RWPE1 (cell line): ENCODE measurements at places on chromosomes 16 and 17.

GRCh38 chr16:62068747-62069146, 32.5 kb upstream of the CDH8 start:
- DNase-seq: peak; percentile 5

GRCh38 chr17:77741109-77741508, 217.4 kb upstream of the TNRC6C start:
- no peak for DNase-seq

DNA sequence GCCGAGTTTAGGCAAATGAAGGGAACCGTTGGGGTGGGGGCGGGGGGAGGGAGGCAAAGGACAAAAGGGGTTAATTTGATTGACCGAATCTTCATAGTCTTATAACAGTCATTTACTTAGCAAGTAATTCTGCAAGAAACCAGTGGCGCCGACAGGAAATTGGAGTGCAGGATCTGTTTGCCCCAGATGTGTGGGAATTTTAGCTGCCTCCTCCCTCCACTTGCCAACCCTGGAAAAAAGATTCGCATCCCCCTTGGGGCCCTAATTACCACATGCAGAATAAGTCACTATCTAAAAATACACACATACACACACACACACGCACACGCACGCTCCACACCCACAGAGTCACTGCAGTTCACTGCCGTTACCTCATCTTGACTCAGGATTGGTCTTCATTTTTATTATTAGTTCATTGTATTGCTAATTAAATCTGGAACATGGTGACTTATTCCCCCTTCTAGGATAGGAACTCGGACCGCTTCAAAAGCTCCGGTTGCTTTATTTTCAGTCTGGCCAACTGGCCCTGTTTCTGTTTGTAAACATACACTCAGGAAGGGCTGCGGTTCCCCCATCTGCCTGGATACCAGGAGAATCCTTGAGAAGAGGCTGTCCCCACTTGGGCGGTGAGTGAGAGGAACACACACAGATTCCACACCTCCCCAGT, 241.6 kb upstream of the SALL1 start:
- no peak for DNase-seq

DNA sequence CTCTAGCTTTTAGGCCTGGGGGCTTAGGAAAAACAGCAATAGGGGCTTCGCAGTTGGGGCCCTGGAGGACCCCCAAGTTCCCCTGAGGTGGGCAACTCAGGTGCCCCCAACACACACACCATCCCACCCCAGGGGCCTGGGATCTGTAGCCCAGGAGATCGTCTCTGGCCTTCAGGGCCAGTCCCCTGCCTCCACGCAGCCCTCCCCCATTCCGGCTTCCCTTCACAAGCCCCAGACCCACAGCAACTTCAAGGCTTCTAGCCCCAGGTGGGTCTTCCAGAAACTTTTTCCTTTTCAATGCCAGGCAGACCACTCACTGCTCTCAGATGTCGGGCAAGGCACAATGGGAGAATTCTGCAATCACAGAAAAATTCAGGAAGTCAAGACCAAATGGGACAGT, 79.4 kb downstream of the C16orf78 start:
- no peak for DNase-seq

DNA sequence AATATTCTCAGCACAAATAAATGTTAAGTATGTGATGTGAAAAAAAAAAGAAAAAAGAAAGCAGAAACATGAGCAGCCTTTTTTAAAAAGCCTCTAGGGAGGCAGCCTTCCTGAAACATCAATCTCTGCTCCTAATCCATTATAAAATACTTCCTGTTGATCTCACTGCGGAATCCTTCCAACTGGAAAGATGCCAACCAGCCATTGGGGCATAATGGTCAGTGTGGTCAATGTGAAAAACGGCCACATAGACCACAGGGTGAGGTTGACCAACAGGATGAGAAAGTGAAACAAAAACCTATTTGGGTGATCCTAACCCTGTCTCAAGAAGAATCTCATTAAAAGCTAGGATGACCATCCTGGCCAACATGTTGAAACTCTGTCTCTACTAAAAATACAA, 26.1 kb upstream of the ABCA8 start:
- DNase-seq: peak; percentile 5

DNA sequence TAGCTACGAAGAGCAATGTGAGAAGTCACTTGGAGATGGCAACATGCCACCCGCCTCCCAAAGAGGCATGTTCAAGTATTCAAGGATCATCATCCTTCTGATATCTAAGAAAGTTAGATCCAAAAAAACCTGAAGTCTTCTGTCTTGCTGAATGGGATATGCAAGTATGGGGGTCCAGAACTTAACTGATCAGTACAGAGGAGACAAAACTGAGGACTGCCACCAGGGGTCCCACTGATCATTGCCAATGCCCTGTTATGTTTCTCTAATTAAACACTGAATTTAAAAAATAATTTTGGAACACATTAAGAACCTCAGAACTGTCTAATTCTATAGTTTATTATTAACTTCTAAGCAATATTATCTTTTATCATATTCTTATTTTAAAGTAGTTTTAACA, 99.7 kb downstream of the CDH8 start:
- no peak for DNase-seq

DNA sequence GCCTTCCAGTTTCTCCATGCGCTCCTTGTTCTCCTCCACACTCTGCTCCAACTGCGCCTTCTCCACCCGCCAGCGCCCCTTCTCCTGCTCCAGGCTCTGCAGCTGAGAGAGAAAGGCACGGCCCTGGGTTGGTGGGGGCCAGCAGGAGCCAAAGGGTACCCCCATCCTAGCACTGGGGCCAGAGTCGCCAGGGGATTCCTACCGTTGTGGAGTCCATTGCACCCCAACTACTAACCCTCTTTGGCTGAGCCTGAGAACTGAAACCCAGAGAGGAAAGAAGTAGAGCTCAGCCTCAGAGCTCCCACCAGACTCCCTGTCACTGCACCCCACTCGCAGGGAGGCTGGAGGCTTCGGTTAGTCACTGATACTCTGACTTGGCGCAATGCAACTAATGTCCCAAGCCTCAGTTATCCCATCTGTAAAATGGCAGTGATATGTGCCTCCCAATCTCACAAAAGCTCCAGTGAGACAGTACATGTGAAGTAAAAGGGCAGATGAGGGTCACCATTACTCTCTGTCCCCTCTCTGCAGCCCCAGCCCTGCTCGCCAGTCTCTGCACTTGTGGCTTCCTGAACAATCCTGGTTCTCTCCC, 6.2 kb upstream of the SAMD14 start:
- DNase-seq: no peak

DNA sequence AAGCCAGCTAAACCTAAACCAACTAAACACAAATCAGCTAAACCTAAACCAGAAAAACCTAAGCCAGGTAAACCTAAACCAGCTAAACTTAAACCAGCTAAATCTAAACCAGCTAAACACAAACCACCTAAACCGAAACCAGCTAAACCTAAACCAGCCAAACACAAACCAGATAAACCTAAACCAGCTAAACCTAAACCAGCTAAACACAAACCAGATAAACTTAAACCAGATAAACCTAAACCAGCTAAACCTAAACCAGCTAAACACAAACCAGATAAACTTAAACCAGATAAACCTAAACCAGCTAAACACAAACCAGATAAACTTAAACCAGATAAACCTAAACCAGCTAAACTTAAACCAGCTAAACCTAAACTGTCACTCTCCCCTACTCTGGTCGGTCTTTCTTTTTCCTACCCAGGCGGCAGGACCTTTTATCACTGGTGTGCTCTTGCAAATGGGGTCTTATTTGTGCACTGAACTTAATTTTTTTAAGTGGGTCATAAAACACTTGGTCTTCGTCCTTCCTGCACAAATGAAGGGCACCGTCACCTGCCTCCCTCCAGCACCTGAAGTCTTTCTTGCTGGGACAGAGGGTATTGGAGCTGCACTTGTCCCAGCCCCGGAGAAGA, 7.2 kb downstream of the EVPL start:
- no peak for DNase-seq

DNA sequence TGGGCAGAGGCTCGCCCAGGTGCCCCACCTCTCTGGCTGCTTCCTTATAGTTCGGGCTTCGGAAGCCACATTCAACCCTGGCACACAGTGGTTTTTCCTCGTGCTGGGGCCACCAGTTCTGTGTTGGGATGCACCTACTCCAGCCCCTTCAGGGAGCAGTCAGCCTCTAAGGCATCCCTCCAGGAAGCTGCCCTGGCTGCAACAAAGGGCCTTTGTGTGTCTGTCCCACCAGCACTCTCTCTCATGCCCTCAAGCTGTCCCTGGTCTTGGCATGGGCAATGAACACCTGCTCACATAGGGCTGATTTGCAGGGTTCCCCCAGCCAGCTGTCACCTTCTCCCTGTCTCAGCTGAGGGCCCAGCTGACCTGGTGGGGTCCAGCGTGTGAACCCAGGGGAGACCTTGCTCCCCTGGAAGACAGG, 754 bp upstream of the NOXO1 start:
- DNase-seq: no peak

GRCh38 chr17:75691371-75691791, 24.2 kb downstream of the SAP30BP start:
- no peak for DNase-seq

DNA sequence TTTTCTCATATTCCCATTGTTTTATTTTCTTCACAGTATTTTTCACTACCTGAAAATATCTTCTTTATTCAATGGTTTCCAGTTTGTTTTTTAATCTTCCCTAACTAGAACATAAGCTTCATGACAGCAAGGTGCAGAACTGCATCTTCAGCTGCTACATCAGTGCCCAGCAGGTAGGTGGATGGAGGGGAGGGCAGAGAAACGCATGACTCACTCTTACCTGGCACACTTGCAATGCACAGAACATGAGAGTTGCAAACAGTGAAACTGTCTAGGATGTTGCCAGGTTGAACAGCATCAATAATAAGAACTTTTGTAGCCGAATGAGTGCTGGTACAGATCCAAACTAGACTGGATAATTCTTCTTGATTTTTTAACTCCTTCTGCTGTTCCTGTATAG, 127.1 kb downstream of the SPAG9 start:
- DNase-seq: peak; percentile 49

DNA sequence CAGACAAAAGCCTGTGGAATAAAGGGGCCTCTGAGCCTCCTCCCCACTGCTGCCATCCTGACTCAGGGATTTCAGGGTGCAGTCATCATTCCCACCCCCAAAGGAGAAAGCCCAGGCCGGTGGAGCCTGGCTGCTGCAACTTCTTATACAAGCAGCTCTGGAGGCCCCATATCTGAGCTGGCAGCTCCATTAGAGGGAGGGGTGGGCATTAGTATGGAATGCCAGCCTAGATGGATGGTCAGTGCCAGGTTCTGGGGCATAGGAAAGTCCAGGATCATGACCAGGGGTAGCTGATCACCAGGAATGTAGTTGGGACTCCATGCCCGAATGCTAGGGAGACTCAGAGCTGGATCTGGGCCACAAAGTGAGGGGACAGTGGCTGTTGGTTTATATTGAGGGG, 581.0 kb downstream of the KCNJ18 start:
- DNase-seq: no peak
